ENCODE measurements at places on chromosomes 16 and 17.

DNA sequence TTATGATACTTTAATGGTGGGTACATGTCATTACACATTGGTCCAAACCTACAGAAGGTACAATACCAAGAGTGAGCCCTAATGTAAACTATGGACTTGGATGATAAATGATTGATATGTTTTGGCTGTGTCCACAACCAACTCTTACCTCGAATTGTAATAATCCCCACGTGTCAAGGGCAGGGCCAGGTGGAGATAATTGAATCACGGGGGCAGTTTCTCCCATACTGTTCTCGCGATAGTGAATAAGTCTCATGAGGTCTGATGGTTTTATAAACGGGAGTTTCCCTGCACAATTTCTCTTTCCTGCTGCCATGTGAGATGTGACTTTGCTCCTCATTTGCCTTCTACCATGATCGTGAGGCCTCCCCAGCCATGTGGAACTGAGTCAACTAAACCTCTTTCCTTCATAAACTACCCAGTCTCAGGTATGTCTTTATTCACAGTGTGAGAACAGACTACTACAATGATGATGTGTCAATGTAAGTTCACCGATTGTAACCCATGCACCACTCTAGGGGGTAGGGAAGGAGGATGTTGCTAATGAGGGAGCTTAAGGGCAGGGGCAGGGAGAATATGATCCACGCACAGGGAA is 7.0 kb upstream of the METTL22 start:
- DNase-seq = no peak

GRCh38 chr17:3002538-3003295 is 60.7 kb downstream of the OR1D5 start:
- DNase-seq = peak; percentile 33

- DNase-seq = peak; percentile 14
Observed at GRCh38 chr16:56115817-56116576, 75.3 kb upstream of the GNAO1 start.

- DNase-seq = no peak
Observed at GRCh38 chr17:46916211-46916610, 6.7 kb upstream of the GOSR2 start.

- DNase-seq = no peak
Observed at GRCh38 chr16:67112591-67113399, 3.1 kb downstream of the PHAF1 start.

Measured in suppressor macrophage (primary cell).